ENCODE measurements at places on chromosomes 2 and 18. TPM values are rescaled to one million over a fixed set of nuclear protein-coding genes. Genes with fewer than 3 reads are reported as not detected.

GRCh38 chr18:71194438-71194837 lies 905.6 kb downstream of the SOCS6 start:
- DNase-seq, result no peak

- no peak for DNase-seq
These were observed 642.0 kb upstream of the FSHR start for GRCh38 chr2:49796266-49796665.

Gene CNRIP1
- 0.57 TPM for total RNA-seq

Gene UGT1A8
- total RNA-seq, result 0.09 TPM

Gene RUFY4
- total RNA-seq, result not detected

GRCh38 chr2:100782380-100782878 lies 37.5 kb upstream of the NPAS2 start:
- DNase-seq, result peak; percentile 48

DNA sequence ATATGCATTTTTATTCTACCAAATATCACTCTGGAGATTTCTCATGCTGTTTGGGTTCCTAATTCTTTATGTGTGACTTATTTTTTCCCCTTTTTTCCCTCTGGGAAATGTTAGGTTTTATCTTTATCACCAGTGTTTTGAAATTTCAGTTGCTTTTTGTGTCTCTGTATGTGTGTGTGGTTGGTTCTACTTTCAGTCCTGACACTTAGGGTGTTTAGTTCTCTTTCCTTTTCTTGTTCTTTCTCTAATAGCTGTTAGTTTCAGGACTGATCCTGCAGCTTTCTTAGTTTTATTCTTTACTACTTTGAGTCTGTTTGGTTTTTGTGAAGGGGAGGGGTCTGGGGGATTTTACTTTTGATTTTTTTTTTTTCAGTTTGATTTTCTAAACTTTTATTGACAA lies 23.1 kb downstream of the PPM1B start:
- no peak for DNase-seq

DNA sequence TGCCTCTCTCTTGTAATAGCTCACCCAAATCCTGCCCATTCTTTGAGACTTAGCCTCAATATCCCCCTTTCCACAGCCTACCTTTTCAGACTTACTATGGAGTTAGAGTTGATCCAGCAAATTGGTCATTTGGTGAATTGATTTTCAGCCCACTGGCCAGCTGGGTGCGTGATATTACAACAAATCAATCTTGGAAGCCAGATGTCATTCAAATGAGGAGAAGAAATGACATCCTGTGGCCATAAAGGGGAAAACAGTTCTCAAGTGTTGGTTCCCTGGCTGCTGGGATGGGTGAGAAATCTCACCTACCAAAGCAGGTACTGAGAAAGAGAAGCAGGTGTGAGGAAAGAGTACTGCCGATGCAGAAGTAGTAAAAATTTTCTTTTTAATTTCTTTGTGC lies 36.7 kb upstream of the FOXI3 start:
- no peak for DNase-seq

DNA sequence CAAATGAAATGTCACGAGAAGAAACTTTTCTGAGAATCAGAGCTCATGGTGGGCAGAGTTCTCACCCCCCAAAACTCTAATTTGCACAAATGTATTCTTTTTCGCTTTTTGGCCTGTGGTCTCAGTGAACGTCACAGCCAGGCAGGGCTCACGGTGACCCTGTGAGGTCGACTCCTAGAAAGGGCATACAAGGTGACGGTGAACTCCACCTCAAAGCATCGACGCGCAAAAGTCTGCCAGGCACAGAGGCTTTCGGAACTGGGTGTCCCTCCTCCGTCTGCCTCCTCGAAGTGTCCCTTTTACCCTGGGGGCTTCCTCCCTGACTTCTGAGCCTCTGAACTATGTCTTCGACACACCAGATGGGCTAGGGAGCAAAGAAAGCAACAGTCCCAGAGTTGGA lies 139.2 kb upstream of the PXDN start:
- DNase-seq, result no peak

Gene SCN2A
- 0.25 TPM for total RNA-seq

DNA sequence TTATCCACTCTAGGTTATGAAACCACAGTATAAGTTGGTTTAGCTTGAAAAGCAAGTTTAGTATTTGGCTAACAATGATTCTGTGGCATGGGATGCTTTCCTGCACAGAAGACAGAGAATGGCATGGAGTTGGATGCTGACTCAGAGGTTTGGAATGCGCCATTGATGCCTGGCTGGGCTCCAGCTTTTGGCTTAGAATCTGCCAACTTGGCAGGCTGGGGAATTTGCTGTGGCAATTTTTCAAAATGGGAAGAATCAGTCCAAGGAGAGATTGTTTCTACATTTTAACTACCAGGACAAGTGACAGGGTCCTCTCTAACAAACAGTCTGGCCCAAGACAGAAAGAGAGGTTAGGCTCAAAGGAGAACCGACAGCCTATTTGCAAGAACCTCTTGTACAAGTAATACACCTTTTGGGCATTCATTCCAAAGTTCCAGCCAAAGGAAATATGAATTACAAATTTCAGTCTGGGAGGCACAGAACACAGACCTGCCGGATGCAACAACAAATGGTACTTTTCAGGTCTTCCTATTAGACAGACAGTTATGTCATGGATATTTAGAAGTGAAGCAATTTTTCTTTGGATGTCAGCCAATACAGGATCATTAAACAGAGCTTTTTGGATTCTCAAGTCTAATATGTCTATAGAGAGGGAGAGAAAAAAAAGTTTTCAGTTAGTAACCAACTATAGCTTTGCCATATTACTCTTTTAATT lies 1027.7 kb downstream of the TMEM182 start:
- DNase-seq, result peak; percentile 81

- DNase-seq, result no peak
These were observed 34.7 kb upstream of the ADAM23 start for GRCh38 chr2:206408323-206409320.

DNA sequence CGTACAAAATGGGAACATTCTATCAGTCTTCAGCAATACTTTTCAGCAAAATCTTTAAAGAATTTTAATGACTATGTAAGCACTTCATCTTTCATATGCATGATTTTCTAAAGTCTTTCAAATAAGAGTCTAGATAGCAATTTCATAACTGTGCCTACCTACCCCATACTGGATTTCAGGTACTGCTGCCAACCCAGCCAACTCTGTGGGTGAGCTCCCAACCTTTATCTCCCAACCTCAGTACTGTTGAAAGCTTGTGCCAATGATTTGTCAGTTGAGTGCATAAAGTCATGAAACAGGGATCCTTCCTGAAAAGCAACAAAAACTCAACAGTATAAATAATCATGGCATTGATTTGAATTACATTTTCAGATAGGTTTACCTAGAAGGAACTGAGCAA lies 296.9 kb downstream of the PID1 start:
- no peak for DNase-seq

Gene TFCP2L1
- 4.3 TPM for total RNA-seq

Gene ST8SIA3
- total RNA-seq, result 1.6 TPM

DNA sequence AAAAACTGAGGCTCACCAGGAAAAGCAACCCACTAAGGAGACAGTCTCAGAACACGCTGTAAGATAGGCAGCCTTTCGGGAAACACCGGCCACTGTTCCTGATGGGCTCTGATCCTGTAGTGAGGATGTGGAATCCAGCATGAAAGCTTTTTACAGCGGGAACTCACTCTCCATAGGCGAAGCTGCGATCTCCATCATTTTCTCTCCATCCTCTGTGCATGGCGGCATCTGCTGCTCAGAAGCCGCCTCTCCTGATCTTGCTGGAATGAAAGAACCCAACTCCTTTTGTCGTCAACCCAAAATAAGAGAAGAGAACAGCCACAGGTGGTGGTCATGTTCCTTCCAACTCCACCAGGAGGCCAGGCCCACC lies 49.9 kb downstream of the TMEM18 start:
- DNase-seq, result peak; percentile 24

Gene FBXO41
- total RNA-seq, result 18.6 TPM

DNA sequence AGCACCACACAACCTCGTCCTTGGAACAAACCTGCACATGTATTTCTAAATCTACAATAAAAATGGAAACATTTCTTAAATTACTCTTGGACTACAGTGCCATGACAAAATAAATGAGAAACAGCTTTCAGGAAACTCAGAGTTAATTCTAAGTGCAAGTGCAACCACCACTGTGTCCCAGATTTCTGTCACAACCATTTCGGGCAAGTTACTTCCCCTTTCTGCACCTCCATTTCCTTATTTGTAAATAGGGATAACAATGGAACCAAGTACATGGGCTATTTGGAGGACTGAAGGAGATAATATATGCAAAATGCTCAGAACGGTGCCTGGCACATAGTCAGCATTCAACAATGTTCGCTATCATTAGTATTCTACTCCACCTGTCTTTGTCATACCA lies 93.2 kb downstream of the CACNB4 start:
- DNase-seq, result no peak

Gene RSAD2
- 0.75 TPM for total RNA-seq

GRCh38 chr2:31859959-31860358 lies 150.8 kb downstream of the MEMO1 start:
- DNase-seq, result no peak

Gene MROH2A
- total RNA-seq, result not detected

Data from endodermal cell (in vitro differentiated cells).